ENCODE measurements at places on chromosomes 1 and 21.

DNA sequence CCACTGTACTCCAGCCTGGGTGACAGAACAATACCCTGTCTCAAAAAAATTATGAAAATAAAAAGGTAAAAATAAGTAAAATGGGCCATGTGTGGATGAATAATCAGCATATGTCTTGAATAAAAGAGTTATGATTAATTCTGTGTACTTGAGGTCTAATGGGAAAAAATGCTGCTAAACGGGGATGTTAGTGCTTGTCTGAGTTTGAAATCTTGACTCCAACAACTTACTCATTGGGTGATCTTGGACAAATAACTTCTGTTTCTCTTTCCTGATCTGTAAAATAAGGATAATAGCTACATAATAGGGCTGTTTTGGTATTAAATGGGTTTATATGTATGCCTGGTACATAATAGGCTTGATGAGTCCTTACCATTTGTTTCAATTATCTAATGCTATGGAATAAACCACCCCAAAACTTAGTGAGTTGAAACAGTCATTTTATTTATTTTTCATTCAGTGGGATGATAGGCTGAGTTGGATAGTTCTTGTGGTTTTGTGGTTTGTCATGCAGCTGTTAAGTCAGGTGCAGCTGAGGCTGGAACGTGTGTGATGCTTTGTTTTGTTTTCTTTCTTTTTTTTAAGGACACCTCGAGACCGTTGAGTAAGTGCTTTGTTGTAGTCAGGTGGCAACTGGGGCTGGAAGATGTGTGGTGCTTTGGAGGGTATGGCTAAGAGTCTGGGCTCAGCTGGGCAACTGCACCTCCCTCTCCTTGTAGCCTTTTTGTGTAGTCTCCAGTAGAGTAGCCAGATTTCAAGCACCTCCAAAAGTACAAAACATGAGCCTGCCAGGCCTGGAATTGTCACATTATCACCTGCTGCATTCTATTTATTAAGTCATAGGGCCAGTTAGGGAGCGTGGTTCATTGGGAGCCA, 4.9 kb downstream of the MDM4 start:
- DNase-seq, result no peak

DNA sequence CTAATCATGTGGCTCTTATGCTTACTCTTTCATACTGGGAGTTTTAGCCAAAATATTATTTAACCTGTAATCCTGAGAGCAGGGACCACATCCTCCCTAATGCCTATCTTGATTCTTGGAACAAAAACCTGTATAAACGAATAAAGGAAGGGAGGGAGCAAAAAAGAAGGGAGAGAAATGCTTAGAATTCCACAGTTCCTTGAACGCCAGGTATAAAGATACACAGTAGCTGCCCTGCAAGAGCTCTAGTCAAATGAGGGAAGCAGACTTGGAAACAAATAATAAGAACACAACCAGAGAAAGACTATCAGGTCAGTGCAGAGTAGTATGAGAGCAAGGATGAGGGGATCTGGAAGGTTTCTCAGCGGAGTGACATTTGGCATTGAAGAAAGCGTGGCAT, 116.3 kb downstream of the SLC30A10 start:
- DNase-seq, result no peak

DNA sequence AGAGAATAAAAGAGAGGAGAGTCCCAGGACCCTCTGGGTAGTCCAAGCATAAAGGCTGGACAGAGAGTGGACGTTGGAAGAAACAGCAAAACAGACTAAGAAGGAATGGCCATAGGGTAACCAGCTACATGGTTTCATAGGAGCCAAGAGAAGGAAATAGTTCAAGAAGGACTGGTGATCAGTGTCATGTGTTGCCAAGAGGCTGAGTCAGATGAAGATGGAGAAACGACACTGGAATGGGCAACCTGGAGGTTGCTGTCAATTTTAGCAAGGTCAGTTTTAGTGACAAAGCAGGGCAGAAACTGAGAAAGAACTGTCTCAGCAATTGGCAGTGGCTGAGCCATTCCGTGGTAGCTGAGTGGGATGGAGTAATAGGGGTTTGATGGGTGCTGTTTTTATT, 41.4 kb downstream of the HMGB4 start:
- DNase-seq, result no peak

DNA sequence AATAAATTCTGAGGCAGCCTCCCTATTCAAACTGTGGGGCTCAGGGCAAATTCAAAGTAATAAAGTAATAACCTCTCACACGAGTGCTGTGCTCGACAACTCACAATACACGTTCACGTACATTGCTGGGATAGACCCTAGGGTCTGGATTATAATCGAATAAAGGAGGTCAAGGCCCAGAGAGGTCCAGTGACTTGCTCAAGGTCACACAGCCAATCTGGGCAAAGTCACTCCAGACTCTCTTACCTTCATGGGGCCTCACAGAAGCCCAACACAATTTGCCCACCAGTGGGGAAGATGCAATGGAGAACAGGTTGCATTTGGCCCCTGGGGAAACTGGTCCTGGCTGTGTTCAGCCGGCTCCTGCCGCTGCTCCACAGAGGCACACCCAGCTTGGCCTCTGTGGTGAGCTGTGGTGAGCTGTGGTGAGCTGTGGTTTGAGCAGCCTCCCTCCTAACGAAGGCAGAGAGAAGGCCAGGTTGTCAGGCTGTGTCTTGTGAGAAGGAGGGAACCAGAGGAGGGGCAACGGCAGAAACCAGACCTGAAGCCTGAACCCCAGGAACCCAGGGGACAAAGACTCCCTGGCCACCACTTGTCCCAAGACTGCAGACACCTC, 35.1 kb downstream of the NUAK2 start:
- DNase-seq, result peak; percentile 33

GRCh38 chr1:234707641-234708040, 97.7 kb upstream of the IRF2BP2 start:
- DNase-seq, result no peak

DNA sequence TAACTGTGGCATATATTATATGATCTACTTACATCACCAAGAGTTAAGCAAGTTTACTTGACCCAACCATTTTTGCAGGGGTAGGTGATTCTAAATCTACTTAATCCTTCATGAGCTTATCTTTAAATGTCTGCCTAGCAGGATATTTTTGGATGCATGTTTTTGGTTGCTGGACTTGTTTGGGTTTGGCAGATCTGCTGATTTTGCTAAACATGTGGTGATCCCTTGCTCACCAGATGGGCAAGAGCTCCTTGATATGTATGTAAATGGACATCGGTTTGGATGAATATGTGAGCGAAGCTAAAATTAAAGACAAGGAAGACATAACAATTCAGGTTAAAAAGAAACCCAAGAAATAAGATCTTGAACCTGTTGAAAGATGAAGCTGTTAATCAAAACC, 36.7 kb downstream of the FMN2 start:
- no peak for DNase-seq

- DNase-seq, result peak; percentile 27
Measured at GRCh38 chr1:89739013-89739843, 81.6 kb upstream of the LRRC8D start.

Measured in stimulated activated CD8-positive, alpha-beta memory T cell treated with anti-CD3 and anti-CD28 coated beads, Interleukin-7, amount 100 ng/mL, for 24 hours (primary cell).